Cardiac septum (tissue), 1 donor: ENCODE measurements at places on chromosomes 4 and X.

DNA sequence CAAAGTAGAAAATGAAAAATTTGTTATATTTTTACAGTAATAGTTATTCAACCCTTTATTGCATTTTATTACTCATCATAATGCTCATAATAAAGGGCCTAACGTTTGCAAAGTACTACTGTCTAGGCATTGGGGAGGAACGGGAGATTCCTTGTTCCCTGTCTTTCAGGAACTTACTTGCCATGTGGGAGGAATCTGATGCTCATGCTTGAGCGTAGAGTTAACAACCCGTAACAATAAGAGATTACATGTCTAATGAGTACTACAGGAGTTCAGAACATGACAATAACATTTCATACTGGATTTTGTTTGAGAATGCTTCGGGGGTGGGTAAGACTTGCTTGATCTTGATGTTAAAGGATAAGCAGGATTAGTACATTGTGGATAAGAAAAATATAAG, 2.9 kb downstream of the CCSER1 start:
- no peak for DNase-seq

DNA sequence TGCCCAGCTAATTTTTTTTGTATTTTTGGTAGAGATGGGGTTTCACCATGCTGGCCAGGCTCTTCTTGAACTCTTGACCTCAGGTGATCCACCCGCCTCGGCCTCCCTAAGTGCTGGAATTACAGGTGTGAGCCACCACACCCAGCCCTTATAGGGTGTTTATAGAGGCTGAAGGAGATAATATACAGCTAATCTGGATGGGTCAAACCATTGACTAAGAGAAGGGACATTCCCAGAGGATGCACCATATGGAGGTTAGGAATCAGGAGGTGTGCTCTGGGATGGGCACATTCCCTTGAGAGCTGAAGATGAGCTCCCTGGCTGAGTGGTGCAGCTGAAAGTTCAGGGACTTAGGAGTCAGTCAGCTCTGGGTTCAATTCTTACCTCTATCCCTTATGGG, 68.3 kb upstream of the SHISA3 start:
- DNase-seq = no peak

DNA sequence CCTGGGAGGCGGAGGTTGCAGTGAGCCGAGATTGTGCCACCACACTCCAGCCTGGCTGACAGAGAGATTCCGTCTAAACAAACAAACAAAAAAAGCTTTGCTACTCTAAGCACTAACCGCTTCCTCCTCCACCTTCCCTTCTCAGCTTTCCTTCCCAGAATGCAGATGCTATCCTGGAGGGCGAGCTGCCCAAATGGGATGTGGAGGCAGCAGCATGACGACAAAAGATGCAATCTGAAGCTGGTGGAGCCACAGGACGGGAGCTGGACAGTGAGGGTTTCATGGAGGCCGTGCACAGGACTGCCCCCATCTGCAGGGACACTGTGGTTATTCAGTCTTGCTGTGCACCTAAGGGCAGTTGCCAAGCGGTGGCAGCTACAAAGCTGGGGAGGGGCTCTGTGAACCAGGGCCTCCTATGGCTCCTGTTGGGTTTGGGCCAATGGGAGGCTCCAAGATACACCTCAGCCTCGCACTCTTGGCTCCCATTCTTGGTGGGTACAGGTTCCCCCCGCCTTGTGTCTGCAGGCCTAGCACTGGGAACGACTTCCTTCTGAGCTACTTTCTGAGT, 47.4 kb downstream of the WDR1 start:
- no peak for DNase-seq

- DNase-seq = no peak
These were observed 511 bp upstream of the MAP9 start for GRCh38 chr4:155377276-155377675.

DNA sequence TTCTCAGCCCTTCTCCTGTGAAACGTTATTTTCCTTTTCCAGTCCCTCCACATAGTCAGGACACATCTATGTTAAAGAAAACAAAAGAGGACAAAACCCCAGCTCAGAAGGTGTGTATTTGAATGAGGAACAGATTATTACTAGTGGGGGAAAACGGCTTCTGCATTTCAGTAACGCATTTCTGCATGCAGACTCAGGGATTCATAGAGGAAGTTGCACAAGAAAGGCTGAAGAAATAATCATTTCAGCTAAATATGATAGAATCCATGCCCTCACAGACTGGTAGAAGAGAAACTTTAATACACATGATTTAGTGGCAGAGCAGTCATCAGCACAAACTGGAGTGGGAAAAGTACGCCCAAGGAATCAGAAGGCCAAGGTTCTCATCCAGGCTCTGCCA, 270.8 kb upstream of the FGF13 start:
- no peak for DNase-seq

- DNase-seq = no peak
These were observed 161.1 kb downstream of the VEGFC start for GRCh38 chr4:176631611-176632010.

DNA sequence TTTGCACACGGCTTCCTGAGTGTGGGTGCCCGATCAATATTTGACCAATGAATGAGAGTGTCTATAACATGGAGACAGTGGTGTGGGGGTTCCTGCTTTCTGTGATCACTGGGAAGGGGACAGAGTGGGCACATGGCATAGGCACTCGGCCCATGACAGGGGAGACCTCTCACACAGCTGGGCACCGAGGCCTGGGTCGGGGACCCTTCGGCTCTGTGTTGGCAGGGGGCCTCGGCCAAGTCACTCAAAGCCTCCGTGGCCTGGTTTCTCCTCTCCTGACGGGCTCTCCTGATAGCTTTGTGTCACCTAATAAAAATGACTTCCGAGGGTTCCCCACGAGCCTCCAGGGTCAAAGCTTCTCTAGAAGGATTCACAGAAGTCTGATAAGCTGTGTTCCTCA, 43.9 kb upstream of the PSAPL1 start:
- DNase-seq = no peak

DNA sequence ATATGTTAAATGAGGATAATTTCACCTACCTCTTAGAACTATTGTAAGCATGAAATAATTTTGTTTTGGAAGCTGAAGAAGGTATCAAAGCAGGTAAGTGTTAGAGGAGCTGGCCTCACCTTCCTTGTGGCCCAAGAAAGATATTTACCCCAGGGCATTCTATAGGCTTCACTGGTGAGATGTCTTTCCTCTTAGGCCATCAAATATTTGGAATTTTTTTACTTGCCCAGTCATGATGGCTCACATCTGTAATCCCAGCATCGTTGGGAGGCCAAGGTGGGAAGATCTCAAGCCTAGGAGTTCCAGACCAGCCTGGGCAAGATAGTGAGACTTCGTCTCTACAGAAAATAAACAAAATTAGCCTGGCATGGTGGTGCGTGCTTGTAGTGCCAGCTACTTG, 6.1 kb upstream of the SMS start:
- DNase-seq = no peak

DNA sequence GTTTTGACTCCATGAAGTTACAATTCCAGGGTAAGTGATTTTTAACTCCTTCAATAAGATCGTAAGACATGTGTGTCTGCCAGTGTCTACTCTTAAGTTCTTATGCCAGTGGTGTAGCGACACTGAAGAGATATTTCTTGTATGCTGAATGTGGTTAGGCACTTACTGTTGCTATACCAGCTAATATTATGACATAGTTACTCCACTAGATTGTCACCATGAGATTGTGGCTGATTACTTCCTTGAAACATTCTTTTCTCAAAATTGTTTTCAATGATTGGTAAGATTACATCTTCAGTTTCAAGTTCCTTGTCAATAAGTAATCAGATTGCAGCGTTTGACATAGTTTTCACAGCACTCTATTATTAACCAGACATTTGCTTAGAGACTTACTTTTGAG, 60.6 kb upstream of the PAGE5 start:
- no peak for DNase-seq

DNA sequence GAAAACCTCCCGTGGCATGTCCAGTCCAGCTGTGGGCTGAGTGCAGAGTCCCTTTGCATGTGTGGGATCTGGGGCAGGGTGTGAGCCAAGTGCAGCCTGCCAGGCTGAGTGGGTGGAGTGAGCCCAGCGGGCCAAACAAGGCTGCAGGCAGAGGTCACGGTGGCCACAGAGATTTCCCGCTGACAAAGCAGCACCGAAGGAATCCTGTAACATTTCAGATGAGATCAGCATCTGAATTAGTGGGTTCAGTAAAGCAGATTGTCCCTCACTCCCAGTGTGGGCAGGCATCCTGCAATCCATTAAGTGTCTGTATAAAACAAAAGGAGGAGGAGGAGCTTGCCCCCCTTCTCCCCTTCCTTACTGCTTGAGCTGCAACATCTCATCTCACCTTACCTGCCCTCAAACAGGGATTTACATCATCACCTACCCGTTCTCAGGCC, 324.4 kb downstream of the FAT4 start:
- no peak for DNase-seq

DNA sequence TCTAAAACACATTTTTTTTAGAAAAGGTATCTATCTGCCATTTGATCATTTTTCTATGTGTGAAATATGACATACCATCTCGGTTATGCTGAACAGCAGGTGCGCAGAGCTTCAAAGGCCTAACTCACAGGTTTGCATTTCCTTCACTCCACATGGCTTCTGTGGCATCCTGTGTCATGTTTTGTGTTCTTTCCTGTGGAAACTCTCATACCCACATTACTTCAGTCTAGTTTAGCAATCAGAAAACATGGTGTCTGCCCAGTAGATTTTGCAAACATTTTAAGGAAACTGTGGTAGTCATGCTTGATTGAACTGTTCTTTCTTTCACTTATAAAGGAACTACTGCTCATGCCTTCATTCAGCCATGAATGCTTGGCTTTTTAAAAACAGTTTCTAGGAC, 11.3 kb upstream of the ARAP2 start:
- DNase-seq = no peak

GRCh38 chr4:2163311-2163821, 78.6 kb downstream of the HAUS3 start:
- no peak for DNase-seq
